ENCODE measurements at places on chromosomes 2 and 18. TPM values are rescaled to one million over a fixed set of nuclear protein-coding genes. Genes with fewer than 3 reads are reported as not detected.

- DNase-seq, result no peak
These were observed 9.9 kb upstream of the ZEB2 start for GRCh38 chr2:144529841-144530240.

The PSMA8 gene
- 0.82 TPM for total RNA-seq

DNA sequence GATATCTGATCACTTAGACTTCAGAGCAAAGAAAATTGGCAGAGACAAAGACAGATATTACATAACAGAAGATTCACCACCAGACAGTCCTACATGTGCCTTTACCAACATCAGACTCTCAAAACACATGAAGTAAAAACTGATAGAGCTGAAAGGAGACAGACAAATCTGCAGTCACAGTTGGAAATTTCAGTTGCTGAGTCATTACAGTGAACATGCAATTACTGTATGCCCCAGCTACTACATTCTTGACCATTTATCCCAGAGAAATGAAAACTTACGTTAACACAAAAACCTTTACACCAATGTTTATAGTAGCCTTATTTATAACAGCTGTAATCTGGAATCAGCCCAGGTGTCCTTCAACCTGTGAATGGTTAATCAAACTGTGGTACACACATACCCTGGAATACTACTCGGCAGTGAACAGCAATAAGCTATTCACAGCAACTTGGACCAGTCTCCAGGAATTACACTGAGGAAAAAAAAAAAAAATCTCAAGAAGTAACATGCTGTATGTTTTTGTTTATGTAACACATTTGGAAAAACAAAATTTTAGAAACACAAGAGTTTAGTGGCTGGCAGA, 7.5 kb upstream of the SCLY start:
- DNase-seq, result no peak

The EN1 gene
- total RNA-seq, result not detected

DNA sequence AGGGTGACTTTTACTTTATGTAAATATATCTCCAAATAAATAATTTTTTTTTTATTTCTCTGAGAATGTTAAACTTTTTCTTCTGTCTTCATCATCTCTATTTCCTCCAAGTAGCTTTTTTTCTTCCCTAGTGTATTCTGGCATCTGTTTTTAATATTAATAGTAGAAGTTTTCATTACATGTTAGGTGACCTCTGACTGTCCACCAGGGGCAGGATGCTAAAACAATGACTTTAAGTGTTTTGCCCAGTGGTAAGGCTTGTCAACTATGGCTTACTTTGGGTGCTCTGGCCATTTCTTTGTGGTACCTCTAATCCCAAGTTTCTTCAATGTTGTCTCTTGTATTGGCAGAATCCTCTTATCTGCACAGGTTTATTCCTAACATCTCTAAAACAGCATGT, 127.1 kb downstream of the SRBD1 start:
- no peak for DNase-seq

GRCh38 chr2:207238831-207239701, 73.3 kb upstream of the KLF7 start:
- DNase-seq, result no peak

The MSTN gene
- not detected for total RNA-seq

- no peak for DNase-seq
These were observed 121.0 kb downstream of the KLHL29 start for GRCh38 chr2:23505984-23506380.
